ENCODE measurements at places on chromosomes 3 and 15.

DNA sequence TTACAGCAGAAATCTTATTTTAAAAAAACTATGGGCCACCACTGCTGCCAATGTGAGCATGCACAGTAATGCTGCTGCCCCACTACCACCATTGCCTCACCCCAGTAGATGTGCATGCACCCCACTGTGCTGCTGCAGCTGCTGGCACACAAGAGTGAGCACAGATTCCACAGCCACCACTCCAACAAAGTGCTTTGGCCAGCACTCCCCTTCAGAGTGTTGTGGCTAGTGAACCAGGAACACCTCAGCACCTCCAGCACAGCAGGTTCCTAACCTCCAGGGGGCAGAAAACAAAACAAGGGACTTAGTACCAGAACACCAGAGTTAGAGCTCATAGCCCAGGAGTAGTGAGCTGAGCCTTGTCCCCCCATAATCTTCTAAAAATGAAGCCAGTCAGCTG, 629.6 kb downstream of the PYDC2 start:
- DNase-seq = no peak

- no peak for DNase-seq
Observed at GRCh38 chr3:105847452-105847851, 21.4 kb downstream of the CBLB start.

GRCh38 chr15:98794211-98794610, 145.9 kb downstream of the IGF1R start:
- no peak for DNase-seq

DNA sequence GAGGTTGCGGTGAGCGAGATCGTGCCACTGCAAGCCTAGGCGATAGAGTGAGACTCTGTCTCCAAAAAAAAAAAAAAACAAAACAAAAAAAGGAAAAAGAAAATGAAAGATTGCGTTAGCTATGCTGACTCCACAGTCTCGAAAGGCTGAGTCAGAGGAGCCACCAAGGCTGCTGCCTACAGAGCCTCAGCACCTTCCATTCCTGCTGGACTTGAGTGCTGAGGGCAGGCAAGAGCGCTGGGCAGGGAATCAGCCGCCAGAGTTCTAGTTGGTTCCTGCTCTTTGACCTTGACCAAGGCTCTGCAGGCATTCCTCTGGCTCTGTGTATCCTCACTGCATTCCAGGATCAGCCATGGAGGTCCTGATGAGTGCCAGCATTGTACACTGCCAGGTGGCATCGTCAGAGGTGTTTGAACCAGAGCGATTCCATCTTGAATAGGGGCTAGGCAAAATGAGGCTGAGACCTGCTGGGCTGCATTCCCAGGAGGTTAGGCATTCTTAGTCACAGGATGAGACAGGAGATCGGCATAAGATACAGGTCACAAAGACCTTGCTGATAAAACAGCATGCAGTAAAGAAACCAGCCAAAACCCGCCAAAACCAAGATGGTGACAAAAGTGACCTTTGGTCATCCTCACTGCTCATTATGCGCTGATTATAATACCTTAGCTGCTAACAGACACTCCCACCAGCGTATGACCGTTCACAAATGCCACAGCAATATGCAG, 5.9 kb downstream of the MESP2 start:
- no peak for DNase-seq

DNA sequence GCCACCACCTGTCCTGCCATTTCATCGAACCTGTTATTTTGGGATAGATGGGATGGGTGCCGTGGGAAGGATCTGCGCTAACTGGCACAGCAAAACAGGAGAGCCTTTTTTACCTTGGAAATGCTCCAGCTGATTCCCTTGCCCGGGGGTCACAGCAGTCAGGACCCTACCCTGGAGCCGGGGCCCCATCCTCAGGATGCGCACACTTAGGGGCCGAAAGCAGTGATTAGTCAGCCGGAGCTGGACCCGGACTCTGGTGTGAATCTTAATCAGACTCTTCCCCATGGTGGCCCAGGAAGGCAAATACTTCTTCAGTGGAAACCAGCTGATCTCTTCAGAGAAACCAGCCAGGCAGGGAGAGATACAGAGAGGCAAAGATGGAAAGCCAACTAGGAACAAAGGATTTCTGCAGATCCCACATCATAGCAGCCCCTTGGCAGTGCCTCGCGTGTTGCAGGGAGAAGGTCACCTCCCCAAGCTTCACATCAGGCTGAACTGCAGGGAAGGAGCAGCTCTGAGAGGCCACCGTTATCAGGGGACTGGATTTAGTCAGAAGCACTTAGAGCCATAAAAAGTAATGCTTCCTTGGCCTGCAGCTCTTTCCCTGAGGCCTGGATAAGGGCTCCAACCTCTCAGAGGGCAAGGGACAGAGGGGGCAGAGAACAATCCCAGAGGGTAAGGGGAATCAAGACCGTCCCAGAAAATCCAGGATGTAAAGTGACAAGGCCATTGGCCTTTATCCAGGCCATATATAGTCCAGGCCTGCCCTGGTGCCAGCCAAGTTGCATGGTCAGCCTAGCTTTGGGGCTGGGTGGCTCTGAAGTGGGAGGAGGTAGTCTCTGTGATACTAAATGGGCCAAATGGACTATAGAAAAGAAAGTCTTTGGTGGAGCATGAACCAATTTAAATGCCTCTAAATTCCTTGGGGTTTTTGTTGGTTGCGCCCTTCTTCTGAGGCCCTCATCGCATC, 52.9 kb downstream of the WDR76 start:
- DNase-seq = no peak

DNA sequence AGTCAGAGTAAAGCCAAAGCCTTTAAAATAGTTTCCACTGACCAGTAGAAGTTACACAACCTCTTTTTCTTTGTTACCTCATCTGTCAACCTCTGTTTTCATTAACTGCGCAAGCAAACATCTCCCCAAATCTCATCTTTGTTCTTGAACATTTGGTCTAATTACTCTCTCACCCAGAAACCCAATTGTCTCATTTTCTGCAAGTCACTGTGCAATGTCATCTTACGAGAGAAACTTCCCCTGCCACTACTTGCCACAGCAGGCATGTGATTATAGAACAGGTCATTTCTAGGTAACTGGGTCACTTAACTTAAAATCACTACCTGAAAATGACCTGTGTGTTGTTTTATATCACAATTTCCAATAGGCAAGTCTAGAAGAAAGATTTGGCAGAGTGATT, 159.4 kb downstream of the SI start:
- DNase-seq = no peak

GRCh38 chr15:90212221-90213098, 11.3 kb downstream of the SEMA4B start:
- no peak for DNase-seq
